ENCODE measurements at places on chromosomes 7 and 10. TPM values are rescaled to one million over a fixed set of nuclear protein-coding genes. Genes with fewer than 3 reads are reported as not detected.

OIT3 gene
- total RNA-seq: 0.15 TPM

C10orf62 gene
- not detected for total RNA-seq

PON1 gene
- total RNA-seq: not detected

DGKB gene
- 0.61 TPM for total RNA-seq

FOXI2 gene
- not detected for total RNA-seq

LLCFC1 gene
- not detected for total RNA-seq

PTCD1 gene
- total RNA-seq: 7.6 TPM

PILRA gene
- total RNA-seq: 1.2 TPM

RASSF4 gene
- total RNA-seq: 13.1 TPM

SLC26A5 gene
- 0.25 TPM for total RNA-seq

SNX10 gene
- 4.9 TPM for total RNA-seq

ASB10 gene
- not detected for total RNA-seq

PANK1 gene
- total RNA-seq: 55.4 TPM

ITIH5 gene
- total RNA-seq: 2.2 TPM

NRAP gene
- 1.3 TPM for total RNA-seq

AUTS2 gene
- total RNA-seq: 42.3 TPM

WNT16 gene
- 0.11 TPM for total RNA-seq

EPO gene
- not detected for total RNA-seq

C7orf57 gene
- total RNA-seq: 0.24 TPM

SKIDA1 gene
- 0.45 TPM for total RNA-seq

MOGAT3 gene
- 47.7 TPM for total RNA-seq

IDI2 gene
- not detected for total RNA-seq

ARHGEF5 gene
- total RNA-seq: 83.6 TPM

DYNC1I1 gene
- total RNA-seq: 1.8 TPM

SPDYE8 gene
- not detected for total RNA-seq

HMX3 gene
- total RNA-seq: 0.35 TPM

NME8 gene
- total RNA-seq: not detected

ENTPD1 gene
- 10.8 TPM for total RNA-seq

SPDYE11 gene
- total RNA-seq: not detected

CCL26 gene
- total RNA-seq: 0.82 TPM

FKBP6 gene
- not detected for total RNA-seq

Measured in colonic mucosa (tissue), 4 donors.